CD8-positive, alpha-beta T cell (primary cell): ENCODE measurements at places on chromosomes 12 and 14.

DNA sequence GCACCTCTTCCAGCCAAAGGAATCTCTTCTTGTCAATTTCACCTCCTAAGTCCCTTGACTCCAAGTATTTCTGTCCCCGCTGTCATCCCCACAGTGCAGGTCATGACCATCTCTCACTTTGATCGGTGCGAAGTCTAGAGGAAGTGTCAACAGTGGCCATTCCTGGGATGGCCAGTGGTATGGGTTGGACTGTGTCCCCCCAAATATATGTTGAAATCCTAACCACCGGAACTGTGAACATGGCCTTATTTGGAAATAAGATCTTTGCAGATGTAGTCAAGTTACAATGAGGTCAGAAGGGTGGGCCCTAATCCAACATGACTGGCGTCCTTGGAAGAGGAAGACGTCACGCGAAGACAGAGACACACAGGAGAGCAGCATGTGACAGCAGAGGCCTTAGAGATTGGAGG, 155.9 kb upstream of the PRMT8 start:
- DNase-seq: no peak

GRCh38 chr12:7444076-7444475, at the start of gene CD163L1:
CD163L1 (minus strand) TSS chr12:7444153; CDS start chr12:7444127, 26 bp downstream.
- DNase-seq: no peak

DNA sequence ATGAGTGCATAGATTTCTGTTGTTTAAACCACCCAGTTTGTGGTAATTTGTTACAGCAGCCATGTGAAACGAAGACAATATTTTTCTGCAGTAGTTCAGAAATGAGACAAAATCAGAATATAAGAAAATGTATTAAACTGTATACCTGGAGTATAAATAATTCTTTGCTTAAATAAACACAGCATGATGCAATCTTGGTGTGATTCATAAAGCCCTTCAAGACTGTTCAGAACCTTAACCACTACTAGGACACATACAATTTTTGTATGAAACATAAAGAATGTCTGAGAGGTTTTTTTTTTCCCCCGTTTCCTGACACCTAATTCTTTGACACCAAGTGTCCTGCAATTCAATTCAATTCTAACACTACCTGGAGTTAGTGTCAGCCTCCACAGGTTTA, 10.5 kb downstream of the C12orf75 start:
- no peak for DNase-seq

DNA sequence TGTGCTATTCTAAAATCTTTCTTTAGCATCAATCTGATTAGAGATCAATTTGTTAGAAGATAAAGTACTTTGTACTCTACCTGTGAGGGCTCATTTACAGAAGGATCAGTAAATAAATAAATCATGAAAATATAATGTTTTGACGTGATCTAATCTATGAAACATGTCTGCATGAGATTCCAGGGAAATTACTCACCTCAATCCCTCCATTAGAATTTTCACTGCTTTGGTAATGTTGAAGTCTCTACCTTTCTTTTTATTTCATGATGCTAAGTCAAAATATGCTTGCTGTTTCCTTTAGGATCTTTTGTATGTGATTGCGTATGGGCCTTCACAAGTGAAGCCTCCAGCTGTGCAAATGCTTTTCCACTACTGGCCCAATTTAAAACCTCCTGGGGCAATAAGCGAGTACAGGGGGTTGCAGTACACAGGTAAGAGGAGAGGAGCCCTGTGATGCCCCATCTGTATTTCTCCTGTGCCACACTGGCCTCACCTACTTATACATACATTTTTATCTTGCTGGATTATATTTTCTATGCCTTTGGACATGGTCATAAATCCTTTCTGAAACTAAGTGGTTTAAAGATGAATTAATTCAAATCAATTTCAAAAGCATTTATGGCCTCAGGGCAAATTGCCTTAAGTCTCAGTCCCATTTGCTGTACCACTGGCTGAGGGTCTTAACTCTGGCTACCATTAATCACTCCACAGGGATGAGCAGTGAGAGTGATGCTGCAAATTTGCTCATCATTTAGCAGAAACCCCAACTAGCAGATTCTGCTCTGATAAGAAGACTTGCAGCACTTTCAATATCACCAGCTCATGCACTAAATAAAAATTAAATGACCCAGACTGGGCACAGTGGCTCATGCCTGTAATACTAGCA, 66.4 kb downstream of the UNC79 start:
- no peak for DNase-seq

DNA sequence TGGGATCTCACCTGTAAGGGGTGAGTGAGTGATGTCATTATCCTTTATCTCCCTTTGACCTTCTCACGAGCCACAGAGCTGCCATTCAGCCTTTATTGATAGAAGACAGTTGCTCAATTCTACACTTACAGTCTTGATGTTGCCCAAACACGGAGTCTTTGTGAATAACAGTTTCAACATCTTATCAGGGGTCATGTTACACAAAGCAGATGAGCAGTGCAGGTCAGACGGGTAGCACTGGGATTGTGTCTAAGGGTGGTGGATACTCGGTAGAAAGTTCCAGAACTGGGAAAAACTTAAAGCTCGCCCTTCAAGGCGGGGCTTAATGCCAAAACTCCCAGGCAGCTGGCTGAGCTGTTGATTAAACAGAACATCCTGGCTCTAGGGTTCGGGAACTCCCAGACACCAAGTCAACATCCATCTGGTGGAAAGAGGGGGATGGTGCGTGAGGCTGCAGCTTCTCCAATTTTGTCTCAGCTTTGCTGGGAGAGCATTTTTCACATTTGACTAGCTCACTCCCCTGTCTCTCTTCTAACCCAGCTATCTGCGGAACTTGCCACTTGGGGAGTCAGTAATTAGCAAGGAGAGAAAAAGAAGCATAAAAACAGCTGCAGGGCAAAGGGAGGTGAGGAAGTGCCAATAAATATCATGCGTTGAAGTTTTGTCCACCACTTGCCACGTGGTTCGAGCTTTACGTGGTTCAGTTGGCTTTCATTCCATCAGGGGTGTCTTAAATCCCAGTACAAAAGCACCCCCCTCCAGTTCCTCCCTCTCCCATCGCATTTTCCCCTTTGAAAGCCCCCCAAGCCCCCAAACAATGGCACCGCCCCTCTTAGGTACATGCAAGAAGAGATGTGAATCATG, 31.0 kb downstream of the FOXN4 start:
- DNase-seq: no peak

GRCh38 chr12:3885277-3886094, 12.3 kb upstream of the PARP11 start:
- peak; percentile 49 for DNase-seq

DNA sequence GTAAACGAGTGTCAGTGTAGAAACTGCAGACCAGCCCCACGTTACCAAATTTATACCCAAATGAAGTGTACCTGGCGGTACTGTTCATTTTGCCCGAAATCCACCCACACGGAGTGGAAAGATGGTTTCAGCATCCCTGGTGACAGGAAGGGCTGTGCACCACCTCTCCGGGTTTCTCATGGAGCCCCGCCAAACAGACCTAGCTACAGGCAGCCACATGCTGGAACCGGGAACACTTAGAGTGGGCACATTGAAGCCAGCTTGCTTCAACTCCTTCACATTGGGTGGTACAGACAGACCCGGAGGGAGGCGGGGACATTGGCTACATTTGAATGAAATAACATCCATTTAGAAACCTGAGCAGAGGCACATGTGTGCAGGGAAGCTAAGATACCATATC, 84.4 kb downstream of the PPP2R5C start:
- DNase-seq: no peak

GRCh38 chr12:52949413-52950331, 754 bp downstream of the KRT18 start:
- DNase-seq: no peak

DNA sequence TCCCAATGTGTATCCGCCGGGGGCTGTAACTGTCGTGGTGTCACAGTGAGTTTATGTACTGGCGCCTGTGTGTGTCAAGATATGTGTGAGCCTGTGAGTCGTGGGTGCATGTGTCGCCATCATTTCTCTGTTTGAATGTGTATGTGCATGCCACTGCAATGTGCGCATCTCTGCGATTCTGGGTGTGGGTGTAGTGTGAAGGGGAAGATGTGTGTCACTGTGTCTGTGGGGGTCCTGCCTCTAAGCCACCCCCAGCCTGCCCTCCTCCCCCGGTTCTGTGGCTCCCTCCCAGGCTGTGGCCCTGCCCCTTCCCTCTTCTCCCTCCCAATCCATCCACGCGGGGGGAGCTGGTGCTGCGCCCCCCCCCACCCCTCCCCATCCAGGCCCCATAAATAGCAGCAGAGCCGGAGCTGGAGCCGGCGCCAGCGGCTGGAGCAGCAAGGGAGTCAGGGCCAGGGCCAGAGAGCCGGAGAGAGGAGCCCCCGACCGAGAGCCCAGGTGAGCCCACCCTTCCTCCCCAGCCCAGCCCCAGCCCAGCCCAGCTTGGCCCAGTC, at the start of gene CPNE6:
CPNE6 (plus strand) TSS at position 419 of the 554 bp plus-strand sequence. CDS start 1,375 bp downstream, outside the sequence.
- no peak for DNase-seq

- DNase-seq: no peak
Observed at GRCh38 chr12:14776236-14776961, 26.9 kb downstream of the WBP11 start.

DNA sequence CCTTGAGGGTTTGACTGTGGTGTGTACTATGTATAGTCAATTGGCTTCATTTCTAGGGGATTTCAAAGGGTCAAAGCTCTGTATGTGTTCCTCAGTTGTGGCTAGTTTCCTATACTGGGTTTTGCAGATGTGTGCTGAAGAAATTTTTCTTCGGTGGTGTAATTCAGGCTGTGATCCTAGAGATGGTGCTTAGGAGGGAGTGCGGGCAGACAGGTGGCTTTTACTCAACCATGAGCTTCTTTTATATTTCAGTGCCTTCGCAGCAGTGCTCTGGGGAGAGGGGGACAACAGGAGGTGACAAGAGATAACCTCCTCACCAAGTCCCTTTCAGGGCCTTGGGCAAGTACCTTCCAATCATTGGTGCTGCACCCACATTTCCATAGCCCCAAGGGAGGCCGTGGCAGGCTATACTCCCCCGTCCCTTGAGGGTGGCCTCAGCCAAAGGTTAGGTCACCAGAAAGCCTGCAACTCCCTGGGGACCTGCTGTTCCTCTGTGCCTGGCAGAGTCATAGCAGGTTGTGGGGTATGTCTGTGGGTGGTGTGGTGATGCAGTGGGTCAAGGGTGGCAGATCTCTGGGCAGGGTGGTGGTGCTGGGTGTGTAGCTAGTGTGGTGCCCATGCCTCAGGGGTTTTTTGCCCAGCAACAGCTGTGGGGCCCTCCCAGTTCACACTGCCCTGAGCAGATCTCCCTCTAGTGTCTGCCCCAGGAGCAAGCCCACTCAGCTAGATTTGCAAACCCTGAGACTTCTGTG, 37.0 kb upstream of the TMX1 start:
- DNase-seq: no peak

- DNase-seq: peak; percentile 23
Observed at GRCh38 chr12:49702676-49703215, 4.5 kb downstream of the FMNL3 start.

GRCh38 chr12:3976351-3976938, 103.2 kb upstream of the PARP11 start:
- no peak for DNase-seq

GRCh38 chr12:76183459-76184186, 99.1 kb upstream of the NAP1L1 start:
- DNase-seq: no peak

- no peak for DNase-seq
Observed at GRCh38 chr12:700016-700415, 36.8 kb upstream of the NINJ2 start.

GRCh38 chr12:42448841-42449240, 122.9 kb downstream of the PPHLN1 start:
- DNase-seq: no peak

GRCh38 chr12:57142727-57143126, 4.7 kb downstream of the LRP1-AS start:
- no peak for DNase-seq

DNA sequence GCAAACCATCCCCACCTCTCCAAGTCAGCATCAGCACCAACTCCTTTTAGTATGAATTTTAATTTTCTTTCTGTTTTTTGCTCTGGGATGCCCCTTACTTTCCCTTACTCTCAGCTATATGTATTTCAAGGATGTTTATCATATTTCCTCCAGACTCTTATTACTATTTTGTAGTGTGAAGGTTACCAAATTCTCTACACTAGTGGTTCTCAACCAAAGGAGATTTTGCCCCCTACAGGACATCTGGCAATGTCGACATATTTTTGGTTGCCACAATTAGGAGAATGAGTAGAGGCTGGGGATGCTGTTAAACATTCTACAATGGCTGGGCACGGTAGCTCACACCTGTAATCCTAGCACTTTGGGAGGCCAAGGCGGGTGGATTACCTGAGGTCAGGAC, 29.1 kb upstream of the SOS2 start:
- DNase-seq: no peak

GRCh38 chr12:49028666-49029275, 10.2 kb upstream of the PRKAG1 start:
- no peak for DNase-seq

GRCh38 chr12:92363295-92364146, 217.9 kb upstream of the BTG1 start:
- peak; percentile 61 for DNase-seq
